Naive thymus-derived CD8-positive, alpha-beta T cell (primary cell): ENCODE measurements at places on chromosomes 5 and 9. TPM values are rescaled to one million over a fixed set of nuclear protein-coding genes. Genes with fewer than 3 reads are reported as not detected.

GRCh38 chr5:34571677-34572041 lies 84.5 kb upstream of the RAI14 start:
- no peak for DNase-seq

GRCh38 chr5:76207120-76207519 lies 123.9 kb downstream of the SV2C start:
- DNase-seq = no peak

Gene SOWAHA
- total RNA-seq = not detected

Gene FOXD4
- not detected for total RNA-seq
